NCI-H1436 (cell line): ENCODE measurements at places on chromosomes 5 and 9.

DNA sequence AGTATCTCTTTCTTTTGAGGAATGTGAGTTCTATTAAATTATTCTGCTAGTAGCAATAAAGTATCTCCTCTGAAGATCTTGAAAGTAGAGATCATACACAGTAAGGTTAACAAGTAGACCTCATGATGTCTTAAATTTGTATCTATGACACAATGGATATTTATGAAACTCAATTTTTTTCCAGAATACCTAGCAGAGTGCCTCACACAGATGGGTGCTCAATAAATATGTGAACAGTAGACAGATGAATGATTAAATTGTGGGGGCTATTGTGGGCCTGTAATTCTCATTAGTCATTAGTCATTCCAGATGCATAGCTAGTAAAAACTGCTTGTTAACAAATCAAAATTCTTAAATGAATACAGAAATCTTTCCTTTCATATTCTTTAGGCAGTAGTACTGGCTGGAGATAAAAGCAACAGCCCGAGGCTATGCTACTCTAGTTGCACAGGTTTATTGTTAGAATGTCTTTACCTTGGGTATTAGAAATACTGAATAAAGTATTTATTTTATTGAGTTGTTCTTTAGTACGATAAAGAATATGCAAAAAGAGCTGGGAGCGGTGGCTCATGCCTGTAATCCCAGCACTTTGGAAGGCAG lies 22.0 kb downstream of the CHD1 start:
- DNase-seq = no peak

- DNase-seq = no peak
These were observed 1.8 kb downstream of the OLFML2A start for GRCh38 chr9:124778575-124779367.

DNA sequence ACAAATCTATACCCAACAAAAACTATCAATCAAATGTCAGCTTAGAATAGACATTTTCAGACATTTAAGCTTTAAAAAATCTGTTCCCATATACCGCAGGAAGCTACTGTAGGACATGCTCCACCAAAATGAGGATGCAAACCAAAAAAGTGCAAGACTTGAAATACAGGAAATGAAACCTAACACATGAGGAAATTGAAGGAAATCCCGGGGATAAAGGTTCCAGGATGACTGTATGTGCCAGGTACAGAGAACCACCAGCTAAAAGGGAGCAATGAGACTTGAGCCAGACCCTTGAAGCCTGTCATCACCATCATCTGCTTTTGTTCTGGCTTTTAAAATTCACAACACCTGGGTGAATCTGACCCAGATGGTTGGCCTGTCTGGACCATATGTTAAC lies 21.4 kb downstream of the DIAPH1 start:
- DNase-seq = no peak

GRCh38 chr9:76552751-76553455 lies 93.9 kb downstream of the GCNT1 start:
- no peak for DNase-seq
